ENCODE measurements at places on chromosomes 5 and 9.
A peak's percentile ranks its signal among the peaks of the same experiment; 100 is the strongest.

DNA sequence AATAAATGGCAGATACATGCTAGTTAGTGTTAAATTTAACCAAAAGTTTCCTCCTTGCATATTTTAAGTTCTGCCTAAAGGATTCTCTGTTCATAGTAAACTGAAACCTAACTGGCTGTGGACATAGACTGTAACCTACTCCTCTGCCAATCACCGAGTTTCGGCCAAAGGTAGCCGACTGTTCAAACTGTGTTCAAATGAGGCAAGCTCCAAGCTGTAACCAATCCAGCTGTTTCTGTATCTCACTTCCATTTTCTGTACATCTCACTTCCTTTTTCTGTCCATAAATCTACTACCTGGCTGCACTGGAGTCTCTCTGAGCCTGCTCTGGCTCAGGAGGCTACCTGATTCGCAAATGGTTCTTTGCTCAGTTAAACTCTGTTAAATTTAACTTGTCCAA lies 44.1 kb downstream of the KCNV2 start:
- no peak for DNase-seq

GRCh38 chr5:155260798-155261197 lies 247.2 kb downstream of the KIF4B start:
- DNase-seq: no peak

DNA sequence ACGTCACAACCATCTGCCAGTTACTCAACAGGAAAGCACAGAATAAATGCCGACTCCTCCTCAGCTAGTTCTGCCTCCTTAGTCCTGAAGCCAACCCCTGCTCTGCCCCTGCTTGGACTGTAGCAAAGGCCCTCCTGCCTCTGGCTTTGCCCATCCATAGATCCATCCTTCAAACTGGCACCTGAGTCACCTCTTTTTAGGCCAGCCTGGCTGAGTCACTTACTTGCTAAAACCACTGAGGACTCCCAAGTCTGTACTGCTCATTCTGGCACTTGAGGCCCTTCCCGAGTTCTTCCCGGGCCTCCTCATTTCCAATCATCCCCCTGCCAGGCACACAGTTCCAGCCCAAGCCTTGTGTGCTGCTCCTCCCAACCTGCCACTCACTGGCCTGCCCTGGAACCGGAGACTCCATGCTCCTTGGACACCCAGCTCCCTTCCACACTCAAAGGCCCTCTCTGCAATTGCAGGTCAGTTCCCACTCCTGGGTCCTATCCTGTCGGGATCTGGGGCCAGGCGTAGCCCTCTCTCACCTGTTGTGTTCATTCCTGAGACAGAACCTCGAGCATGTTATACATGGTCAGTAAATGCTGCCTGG lies 220.1 kb downstream of the DAB2IP start:
- no peak for DNase-seq

DNA sequence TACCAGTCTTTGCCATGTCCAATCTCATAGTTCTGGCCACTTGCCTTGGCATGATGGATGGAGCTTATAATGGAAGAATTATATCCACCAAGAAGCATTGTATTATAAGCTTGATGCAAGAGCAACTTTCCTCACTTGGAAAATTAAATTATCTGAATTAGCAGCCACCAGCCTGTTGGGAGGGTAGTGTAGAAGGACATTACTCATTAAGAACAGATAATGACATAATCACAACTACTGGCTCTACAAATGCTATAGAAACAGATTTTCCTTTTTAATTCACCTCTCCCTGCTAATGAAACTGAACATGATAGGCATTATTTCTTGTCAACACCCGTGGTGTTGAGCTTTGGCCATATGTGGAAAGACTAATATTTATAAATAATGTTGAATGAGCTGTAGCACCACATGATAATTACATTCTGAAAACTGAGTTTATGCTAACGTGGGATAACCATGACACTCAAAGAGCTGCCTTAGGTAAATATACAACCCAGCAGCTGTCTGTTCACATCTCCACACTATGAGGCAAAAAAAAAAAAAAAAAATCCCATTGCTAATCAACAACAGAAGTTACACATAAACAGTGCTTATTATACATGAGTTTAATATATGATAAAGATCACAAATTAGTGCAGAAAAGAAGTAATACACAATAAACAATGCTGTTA lies 48.1 kb upstream of the NR4A3 start:
- DNase-seq: no peak

GRCh38 chr9:31821583-31821982 lies 562.9 kb upstream of the ACO1 start:
- DNase-seq: no peak

DNA sequence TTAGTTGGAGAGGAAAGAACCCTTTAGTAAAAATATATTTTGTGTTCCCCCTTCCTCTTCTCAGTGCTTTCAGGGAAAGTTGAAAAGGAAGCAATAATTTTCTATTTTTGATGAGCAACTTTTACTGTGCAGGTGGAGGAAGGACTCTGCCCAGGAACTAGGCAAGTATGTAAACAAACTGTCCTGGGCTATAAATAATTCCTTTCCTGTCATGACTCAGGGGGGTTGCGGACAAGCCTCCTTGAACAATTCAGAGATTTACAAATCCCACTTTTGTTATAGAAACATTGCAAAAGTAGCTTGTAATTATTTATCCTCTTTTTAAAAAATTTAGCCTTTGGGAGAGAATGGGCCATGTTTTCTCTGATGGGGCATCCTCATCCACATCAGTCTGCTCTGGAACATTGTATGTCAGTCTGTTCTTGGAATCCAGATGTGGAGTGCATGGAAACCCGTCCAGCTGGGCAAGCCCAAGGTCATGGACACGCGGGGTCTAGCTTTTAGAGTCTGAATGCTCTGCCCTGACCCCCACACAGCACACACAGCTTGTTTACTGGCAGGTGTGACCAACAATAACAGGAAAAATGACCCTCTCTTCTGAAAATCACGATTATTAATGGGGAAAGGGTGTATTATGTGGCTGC lies 127.6 kb downstream of the GADD45G start:
- no peak for DNase-seq

- DNase-seq: no peak
These were observed 4.8 kb upstream of the PLGRKT start for GRCh38 chr9:5442400-5443011.

DNA sequence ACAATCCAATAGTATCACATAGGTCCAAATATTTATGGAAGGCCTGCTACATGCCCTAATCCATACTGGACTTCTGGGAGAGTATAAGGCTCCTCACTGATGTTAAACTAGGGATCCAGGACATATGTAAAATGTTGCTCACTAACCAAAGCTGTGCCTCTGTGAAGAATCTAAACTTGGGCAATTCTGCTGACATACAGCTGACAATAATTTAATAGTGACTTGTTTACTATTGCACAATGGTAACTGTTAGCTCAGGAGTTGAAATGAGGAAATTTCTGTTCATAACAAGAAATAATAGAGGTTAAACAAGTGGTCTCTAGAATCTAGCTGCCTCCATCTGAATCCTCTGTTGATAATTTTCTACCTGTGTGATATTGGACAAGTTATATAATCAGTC lies 14.9 kb upstream of the CTXN3 start:
- DNase-seq: no peak

- no peak for DNase-seq
These were observed 30.7 kb upstream of the IRX1 start for GRCh38 chr5:3564827-3565518.

- no peak for DNase-seq
These were observed 57.3 kb downstream of the TRIO start for GRCh38 chr5:14200312-14200990.

GRCh38 chr5:17713301-17713700 lies 79.0 kb downstream of the TAF11L14 start:
- DNase-seq: no peak

GRCh38 chr5:104096451-104096850 lies 533.9 kb upstream of the NUDT12 start:
- DNase-seq: no peak

DNA sequence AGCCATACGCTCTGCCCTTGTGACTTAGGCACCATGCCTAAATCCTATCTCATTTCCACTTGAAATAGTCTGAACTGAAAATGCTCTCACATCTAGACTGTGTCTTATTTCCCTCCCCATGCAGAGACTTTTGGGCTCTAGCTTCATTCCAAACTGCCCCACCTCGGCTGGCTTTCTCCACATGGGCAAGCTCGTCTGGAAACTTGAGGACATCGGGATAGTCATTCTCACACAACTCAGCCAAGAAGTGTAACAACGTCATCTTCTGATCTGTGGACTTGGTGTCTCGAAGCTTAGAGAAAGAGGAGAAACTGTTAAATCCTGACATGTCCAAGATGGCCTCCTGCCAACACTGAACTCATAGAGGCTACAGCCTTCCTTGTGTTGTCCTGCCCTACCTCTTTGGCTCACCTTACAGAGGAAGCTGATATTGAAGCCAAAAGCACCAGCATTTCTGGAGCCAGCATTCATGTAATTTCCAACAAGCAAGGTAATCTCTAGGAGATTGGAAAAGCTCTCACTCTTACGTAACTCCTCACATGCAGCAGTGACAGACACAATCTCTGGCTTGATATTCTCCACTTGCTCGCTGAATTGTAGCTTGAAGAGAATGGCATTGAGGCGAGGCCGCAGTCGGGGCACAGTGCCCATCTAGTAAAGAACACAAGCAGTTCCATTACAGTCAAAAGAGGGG lies 39.6 kb downstream of the PCDHGC5 start:
- DNase-seq: no peak

DNA sequence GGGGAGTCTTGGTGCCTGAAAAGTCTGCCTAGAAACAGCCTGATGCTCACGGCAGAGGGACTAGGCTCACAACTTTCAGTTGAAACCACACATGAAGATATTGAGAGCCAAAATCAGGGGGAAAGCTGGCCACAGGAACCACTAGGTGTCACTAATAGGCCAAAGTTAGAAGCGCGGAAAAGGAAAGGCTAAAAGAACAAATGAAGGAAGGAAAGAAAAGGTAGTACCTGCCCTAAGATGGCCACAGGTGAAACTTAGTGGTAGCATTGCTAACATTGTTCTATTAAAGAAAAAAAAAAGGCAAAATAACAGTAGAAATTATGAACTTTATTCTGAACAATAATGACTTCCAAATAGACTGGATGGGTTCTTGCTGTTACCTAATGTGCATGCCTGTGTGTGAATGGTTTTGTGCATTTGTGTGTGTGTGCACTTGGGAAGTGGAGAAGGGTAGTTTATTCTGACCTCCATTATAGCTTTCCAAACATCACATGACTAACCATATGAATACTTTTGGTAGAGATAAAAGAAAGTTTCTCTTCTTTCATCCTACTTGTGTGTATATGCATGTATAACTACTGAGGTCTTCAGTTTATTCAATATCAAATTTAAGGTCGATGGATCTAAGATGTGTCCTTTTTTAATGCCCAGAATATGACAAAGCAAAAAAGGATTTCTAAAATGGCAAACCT lies 2.1 kb upstream of the RFESD start:
- DNase-seq: peak; percentile 20

GRCh38 chr5:150309886-150310239 lies 7.2 kb upstream of the ARSI start:
- DNase-seq: no peak

DNA sequence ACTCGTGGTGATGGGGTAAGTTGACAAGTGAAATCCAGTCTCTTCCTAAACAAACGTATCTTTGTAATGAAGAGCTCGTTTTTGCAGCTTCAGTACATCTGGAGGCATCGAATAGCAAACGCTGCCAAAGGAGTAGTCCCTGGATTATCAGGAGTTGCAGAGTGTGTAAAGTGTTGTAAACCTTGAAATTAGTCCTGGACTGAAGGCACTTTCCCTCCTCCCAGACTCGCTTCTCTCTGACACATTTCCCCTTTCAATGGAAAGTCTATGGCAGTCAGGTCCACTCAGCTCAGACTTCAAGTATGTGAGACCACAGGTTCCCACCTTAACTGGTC lies 1.5 kb upstream of the PBX3 start:
- peak; percentile 42 for DNase-seq

DNA sequence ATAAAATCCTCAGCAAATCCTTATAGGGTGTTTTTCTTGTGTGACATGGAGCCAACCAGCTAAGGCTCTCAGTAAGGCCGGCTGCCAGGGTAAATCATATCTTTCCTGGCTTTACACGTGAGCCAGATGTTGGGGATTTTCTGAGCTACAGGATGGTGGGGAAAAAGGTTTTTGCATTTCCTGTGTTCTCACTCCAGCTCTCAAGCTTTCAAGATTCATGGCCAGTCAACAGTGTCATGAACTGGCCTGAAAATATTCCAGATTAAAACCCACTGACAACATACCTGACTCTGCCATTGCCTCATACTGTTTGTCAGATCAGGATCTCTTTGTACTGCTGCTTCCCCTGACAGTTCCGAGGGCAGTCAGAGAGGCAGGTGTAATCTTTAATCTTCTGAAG lies 306.9 kb downstream of the GLIS3 start:
- DNase-seq: no peak

DNA sequence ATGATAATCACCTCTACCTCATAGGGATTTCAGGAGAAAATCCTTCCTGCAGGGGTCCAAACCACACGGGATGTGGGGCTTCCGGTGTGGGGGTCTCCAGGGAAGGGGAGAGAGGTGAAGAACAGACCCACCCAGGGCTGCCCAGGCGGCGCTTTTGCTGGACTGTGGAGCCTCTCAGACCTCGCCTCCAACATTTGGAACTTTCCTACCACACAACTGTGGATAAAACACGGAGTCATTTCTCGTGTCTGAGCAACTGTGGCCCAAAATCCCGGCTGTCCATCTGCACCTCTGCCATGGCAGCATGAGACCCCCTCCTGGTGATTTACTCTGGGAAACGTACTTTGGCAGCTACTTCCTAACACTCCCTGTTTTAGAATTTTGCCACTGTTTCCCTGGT lies 307.8 kb upstream of the IRX4 start:
- DNase-seq: no peak

DNA sequence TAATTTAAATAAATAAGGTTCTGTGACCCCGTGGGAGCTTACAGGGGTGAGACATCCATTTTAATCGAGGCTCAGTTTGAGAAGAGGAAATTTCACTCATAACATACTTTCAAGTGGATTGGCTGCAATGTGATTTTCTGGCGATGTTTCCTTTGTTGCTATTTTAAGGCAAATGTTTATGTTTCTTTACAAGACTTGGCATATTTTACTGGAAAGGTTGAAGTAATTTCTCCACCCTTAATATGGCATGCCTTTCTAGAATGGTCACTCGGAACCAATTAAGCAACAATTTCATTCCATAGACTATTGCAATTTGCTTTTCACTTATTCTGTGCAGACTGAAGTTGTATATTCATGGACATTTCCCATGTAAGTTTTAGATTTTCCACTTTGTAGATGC lies 438.0 kb upstream of the WWC1 start:
- DNase-seq: no peak

DNA sequence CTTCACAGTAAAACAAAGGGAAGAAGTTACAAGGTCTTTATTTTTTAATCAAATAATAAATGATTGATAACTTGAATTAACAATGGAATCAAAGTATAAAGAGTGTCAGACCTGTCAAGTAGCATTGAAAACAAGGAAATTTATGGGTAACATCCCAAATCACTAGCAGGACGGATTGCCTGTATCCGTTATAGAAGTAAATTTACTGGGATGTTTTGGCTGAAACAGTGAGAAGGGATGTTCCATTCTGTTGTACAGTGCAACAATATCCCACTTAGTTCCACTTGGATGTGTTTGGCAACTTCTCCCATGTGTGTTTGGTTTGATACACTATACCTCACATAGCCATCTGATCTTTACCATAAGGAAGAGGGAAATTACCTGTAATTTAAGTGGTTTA lies 421.0 kb upstream of the CHD1 start:
- no peak for DNase-seq

GRCh38 chr5:13934125-13934524 lies 10.4 kb downstream of the DNAH5 start:
- no peak for DNase-seq

Measured in COLO829 (cell line).